IMR-90 (cell line): ENCODE measurements at places on chromosomes 11 and 22.

GRCh38 chr11:64306876-64307622 lies 1.7 kb downstream of the ESRRA start:
- no peak for DNase-seq

DNA sequence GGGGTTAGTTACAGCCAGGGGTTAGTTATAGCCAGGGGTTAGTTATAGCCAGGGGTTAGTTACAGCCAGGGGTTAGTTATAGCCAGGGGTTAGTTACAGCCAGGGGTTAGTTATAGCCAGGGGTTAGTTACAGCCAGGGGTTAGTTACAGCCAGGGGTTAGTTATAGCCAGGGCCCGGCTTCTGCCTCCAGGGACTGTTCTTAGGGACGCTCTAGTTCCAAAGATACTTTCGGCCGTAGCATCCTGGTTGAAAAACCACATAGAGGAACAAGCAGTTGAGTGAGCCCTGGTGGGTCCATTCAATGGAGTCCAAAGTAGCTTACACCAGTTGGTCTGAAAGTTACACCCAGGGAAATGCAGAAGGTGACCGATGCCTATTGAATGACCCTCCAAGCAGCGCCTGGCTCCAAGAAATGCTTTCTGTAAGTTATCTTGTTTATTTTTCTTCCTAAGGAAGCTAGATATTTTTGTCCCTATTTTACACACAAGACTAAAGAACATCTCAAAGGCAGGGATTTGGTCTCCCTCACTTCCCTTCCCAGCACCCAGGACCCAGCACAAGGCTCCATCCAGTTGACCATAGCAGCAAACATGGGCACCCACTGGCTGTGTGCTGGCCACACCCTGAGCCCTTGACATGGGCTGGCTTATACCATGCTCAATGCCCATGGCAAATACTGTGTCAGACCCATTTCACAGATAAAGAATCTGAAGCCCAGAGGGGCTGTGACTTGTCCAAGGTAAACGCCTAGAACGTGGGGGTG lies 49.7 kb upstream of the SHISAL1 start:
- DNase-seq, result peak; percentile 52

GRCh38 chr22:36284171-36284571 lies 31.2 kb downstream of the APOL1 start:
- no peak for DNase-seq

- DNase-seq, result no peak
These were observed 86.1 kb downstream of the GRIA4 start for GRCh38 chr11:105696000-105696399.

GRCh38 chr22:44392446-44392921 lies 79.7 kb upstream of the SHISAL1 start:
- DNase-seq, result peak; percentile 11

DNA sequence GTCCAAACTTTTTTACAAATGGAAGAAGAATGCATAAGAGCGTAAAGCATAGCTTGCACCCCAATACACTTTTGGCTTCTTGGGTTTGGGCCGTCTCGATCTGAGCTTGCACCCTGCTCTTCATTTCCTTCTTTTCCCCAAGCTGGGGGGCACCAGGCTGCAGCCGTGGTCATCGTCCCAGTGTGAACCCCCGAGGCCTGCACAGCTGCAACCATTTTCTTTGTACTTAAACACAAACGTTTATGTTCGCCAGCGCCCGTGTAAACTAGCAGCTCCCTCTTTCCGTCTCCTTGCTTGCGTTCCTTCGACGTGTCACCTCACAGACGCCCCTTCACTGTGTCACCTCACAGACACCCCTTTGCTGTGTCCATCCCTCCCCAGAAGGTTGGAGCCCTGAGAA lies 10.1 kb downstream of the KRTAP5-5 start:
- no peak for DNase-seq

- DNase-seq, result peak; percentile 19
These were observed 2.2 kb downstream of the BCR start for GRCh38 chr22:23182309-23183060.

GRCh38 chr11:46431211-46431610 lies 39.6 kb upstream of the CHRM4 start:
- no peak for DNase-seq

DNA sequence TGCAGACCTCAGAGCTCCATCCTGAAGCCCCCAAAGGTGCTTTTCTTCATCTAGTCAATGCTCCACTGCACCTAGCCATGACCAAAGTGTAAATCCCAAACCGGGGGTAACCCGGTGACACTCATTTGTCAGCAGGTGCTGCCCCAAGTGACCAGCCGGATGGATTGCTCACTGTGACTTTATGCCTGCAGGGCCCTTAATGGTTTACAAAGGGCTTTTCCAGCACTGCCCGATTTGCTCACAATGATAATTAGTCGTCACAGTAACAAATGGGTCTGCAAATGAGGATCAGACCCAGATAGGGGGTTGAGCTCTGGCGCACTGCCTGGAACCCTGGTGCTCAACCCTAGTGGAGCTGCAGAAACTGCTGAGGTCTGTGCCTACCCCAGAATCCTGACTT lies 45.7 kb upstream of the CD5 start:
- DNase-seq, result no peak

- no peak for DNase-seq
These were observed 14.2 kb downstream of the SLC22A8 start for GRCh38 chr11:63001456-63001855.

- no peak for DNase-seq
These were observed 96.0 kb downstream of the ABTB2 start for GRCh38 chr11:34261820-34262219.

DNA sequence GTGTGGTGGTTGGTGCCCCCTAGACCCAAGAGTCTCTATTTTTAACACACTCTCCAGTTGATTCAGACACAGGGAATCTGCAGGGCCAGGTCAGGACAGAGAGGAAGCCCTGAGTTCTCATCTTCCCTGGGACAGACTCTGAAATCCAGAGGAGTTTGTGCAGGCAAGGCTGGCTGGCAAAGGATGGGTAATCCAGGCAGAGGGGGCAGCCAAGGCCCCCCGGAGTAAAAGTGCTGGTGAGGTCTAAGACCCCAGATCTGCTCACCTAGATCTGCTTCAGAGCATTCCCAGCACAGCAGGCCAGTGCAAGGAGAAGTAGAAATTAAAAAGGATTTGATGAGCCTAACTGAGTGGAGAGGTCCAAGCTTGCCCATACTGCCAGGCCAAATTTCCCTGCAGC lies 40.6 kb upstream of the MN1 start:
- no peak for DNase-seq

- DNase-seq, result no peak
These were observed 468 bp downstream of the DDIAS start for GRCh38 chr11:82901922-82902485.

DNA sequence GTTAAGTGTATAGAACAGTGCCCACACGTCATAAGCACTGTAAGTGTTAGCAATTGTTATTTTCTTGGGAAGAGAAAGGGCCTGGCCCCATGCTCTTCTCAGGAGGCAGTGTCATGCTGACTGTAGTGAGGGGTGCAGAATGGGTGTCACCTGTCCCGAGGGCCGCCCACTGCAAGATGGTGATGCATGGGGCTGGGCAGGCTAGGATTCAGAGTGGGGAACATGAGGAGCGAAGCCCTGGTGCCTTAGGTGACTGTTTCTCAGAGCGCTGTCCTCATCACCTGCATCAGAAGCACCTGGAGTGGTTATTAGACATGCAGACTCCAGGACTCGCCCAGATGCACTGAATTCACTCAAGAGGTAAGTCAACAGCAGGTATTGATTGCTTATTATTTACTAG lies 101.0 kb upstream of the PARVA start:
- DNase-seq, result no peak

- DNase-seq, result no peak
These were observed 37.1 kb downstream of the CDKN1C start for GRCh38 chr11:2848497-2848896.

DNA sequence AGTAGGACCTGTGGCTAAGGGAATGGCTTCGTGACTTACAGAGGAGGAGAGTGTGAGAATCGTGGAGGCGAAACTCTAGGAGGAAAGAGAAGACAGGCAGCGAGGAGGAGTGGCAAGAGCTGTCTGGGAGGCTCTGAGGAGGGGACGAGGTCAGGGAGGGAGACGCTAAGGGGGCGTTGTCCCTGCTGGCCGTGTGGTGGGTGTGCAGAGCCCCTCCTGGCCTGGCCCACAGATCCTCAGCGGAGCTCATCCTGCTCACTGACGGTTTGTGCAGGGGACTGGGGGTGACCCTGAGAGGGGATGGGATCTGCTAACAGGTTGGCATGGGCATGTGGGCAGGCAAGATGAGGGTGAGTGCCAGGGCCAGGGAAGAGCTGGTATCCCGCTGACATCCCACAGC lies 56.5 kb upstream of the PRR5 start:
- DNase-seq, result no peak

DNA sequence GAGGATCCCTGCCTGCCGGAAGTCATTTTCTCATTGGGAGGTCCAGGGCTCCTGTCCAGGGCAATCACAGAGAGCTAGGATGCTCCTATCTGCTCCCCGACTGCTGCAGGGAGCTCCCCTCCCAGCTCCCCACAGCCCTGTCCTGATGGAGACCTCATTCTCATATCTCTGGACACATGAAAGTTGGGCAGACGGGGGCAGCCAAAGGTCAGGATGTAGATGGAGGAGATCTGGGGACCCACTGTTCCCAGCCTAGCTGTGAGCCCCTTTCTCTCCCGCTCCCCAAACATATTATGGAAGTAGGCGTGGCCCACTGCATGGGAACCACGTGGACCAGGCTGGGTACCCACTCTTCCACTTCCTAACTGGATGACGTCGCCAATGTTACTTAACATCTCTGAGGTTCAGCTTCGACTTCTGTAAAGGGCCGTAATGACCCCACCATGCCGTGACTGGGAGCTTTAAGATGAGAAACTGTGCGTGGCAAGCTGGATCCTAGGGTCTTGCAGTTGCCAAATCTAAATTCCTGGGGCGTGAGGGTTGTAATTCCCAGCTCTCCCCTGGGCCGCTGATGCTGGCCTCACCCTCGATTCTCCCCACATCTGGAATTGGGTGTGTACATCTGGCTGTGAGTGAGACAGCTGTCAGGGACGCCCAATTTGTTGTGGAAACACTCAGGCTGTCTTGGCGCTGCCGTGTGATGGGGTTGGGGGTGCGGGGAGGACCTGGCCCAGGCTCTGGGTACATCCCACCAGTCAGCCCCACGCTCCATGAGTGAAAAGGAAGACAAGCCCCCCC lies 1.8 kb downstream of the CDC42EP2 start:
- DNase-seq, result peak; percentile 97

GRCh38 chr11:72223615-72224563 lies 678 bp upstream of the INPPL1 start:
- DNase-seq, result peak; percentile 56

DNA sequence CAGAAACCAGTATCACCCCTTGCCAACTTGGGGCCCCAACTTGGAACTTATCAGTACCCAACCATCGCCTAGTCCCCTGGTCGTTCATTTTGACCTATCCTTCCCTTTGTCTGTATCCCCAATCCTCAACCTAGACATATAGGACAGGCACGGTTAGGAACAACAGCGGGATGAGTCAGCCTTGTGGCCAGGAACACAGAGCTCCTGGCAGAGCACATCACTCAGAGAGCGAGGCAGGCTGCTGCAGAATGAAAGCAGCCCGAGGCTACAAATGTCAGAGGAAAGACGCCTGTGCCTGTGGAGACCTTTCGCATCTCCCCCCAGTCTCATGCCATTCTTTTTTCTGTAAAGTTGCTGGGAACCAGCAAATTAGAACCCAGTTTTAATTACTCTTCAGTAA lies 14.6 kb downstream of the DKK3 start:
- DNase-seq, result peak; percentile 86

DNA sequence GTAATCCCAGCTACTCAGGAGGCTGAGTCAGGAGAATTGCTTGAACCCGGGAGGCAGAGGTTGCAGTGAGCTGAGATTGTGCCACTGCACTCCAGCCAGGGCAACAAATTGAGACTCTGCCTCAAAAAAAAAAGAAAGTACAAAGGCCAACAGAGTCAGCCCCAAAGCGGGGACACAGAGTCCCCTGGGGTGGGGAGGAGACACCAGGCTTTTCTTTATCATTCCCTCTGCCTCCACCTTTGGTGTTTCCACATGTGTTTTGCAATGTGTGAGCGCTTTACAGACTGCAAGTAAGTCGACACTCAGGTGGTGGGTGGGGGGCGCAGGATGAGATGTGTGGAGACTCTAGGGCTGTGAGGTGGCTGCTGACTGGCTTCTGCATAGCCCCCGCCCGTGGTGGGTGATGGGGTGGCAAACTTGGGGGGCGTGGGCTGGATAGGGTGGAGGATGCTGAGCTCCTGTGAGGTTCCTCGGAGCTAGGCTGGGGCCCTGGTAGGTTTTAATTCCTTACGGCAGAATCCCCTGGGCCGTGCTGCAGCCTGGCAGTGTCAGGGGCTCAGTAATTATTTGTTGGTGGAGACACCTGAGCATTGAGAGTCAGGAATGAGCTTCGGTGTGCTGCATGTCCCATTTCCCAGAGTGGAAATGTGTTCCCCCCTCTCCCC lies 177.2 kb downstream of the CTTN start:
- DNase-seq, result no peak

- no peak for DNase-seq
These were observed 227.7 kb upstream of the B3GAT1 start for GRCh38 chr11:134639586-134640330.

GRCh38 chr11:104881117-104881794 lies 17.0 kb downstream of the CASP12 start:
- DNase-seq, result no peak

- DNase-seq, result no peak
These were observed 83.1 kb downstream of the PHF21B start for GRCh38 chr22:44926491-44927415.

GRCh38 chr11:78292109-78292803 lies 103.5 kb downstream of the USP35 start:
- no peak for DNase-seq

GRCh38 chr11:28674433-28675103 lies 566.4 kb downstream of the METTL15 start:
- peak; percentile 67 for DNase-seq

GRCh38 chr11:13008061-13008435 lies 1.1 kb upstream of the RASSF10 start:
- DNase-seq, result no peak

DNA sequence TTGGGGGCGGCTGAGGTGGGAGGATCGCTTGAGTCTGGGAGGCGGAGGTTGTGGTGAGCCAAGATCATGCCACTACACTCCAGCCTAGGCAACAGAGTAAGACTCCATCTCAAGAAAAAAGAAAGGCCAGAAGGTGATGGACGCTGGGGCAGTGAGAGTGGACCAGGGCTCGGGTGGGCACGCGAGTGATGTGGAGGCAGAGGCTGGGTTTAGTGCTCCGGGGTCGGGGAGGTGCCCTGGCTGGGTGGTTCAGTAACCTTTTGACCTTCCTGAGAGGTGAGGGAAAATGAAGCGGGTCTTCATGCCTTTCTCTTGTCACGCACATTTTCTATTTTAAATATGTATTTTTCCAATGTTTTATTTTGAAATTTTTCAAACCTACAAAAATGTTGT lies 45.1 kb downstream of the ST14 start:
- no peak for DNase-seq

GRCh38 chr11:85939099-85940015 lies 84.2 kb downstream of the CCDC83 start:
- no peak for DNase-seq

DNA sequence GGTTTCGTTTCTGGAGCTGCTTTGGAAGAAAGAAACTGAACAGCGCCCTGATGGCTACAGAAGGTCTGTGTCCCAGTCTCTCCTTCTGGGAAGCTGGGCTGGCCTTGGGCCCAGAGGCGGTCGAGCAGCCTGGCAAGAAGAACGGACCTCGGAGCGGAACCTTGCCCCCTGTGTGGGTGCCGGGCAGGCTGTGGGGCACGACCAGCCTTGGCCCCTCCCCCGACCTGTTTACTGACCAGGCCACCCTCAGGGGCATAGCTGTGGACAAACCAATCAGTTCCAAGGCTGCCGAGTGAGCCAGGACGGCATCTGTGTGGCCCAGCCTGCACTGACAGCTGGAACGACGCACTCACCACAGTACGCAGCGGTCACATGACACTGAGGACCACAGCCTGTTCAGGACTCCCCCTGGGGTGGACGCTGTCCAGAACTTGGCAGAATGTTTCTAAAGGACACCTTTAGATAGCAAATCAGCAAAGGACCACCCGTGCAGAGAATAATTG lies 7.2 kb downstream of the PIM3 start:
- no peak for DNase-seq
